Stimulated activated CD8-positive, alpha-beta memory T cell treated with anti-CD3 and anti-CD28 coated beads, Interleukin-4, amount 100 ng/mL, for 4 hours (primary cell): ENCODE measurements at places on chromosomes 3 and 15.

DNA sequence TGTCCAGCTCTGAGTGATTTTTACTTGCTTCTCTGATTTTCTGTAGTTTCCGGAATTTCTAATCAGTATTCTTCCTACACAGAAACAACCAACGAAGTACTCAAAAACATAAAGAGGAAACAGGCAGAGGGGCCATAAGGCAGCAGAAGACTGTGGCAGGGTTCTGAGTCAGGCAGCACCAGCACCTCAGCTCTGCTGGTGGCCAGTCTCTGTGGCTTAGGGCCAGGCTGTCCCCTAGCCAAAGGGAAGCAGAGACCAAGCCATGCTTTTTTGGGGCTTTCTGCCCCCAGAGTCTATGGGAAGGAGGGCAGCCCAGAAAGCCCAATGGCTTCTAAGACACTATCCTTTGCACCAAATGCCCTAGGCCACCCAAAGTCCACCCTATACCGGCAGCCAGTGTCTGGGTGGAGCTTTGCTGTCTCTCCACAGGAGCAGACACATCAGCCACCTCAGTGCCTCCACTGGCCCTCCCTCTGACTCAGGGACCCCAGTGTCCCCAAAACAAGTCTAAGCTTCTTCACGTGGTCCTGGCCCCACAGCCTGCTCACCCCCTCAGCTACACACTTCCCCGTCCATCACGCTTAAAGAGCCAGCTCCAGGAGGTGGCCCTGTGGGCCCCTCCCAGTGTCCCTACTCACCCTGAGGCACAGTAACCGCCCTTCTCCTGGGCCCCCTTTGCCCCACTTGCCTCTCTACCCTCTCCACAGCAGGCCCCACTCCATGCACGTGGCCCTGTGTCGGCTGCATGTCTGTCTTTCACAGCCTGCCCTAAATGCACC is 46.2 kb downstream of the CCDC12 start:
- no peak for DNase-seq

DNA sequence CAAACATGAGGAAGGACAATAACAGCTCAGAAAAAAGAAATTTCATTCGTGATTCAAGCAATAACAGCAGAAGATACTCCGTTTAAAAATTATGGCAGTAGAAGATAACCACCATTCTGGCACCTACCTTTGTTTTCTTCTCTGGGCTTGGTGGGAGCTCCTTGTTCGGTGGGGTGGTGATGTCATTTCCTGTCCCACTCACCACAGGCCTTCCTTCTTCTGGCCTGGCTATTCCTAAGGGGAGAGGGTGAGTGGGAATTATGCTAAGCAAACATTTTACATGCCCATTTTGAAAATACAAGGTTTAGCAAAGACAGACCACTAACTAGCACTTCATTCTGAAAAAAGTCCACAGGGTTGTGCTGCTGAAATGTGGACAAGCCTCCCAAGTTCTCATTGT is 74.4 kb downstream of the DHX30 start:
- no peak for DNase-seq

DNA sequence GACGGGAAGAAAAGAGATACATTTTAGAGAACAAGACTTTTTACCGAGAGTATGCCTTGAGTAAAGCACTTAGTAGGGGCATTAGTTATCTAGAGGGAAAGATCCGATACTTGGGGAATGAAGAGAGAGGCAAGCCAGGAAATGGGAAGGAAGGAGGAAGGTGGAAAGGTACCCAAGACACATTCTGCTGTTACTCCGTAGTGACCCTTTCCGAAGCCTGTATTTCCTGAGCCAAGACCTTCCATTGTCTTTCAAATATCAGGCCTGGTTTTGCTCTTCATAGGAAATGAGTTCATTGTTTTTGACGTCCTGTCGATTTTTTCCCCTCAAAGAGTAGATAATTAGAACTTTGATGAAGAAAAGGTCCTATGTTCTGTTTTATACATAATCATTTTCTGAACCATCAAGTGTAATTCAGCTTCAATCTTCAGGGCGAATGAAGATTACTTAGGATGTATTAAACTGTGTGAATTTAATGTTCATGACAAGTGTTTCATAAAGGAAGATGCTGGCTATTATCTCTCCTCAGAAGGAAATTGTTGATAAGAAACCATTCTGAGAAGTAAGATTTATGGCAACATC is 95.7 kb downstream of the PPM1L start:
- no peak for DNase-seq

GRCh38 chr3:159186581-159186980 is 384.7 kb downstream of the MFSD1 start:
- DNase-seq = no peak

GRCh38 chr15:33636234-33636633 is 325.5 kb downstream of the RYR3 start:
- no peak for DNase-seq
